Right atrium auricular region (tissue), 2 donors: ENCODE measurements at places on chromosomes 1 and 21. TPM values are rescaled to one million over a fixed set of nuclear protein-coding genes. Genes with fewer than 3 reads are reported as not detected.
A peak's percentile ranks its signal among the peaks of the same experiment; 100 is the strongest.

GRCh38 chr1:20496241-20496661, 10.2 kb upstream of the CAMK2N1 start:
- DNase-seq = no peak

DNA sequence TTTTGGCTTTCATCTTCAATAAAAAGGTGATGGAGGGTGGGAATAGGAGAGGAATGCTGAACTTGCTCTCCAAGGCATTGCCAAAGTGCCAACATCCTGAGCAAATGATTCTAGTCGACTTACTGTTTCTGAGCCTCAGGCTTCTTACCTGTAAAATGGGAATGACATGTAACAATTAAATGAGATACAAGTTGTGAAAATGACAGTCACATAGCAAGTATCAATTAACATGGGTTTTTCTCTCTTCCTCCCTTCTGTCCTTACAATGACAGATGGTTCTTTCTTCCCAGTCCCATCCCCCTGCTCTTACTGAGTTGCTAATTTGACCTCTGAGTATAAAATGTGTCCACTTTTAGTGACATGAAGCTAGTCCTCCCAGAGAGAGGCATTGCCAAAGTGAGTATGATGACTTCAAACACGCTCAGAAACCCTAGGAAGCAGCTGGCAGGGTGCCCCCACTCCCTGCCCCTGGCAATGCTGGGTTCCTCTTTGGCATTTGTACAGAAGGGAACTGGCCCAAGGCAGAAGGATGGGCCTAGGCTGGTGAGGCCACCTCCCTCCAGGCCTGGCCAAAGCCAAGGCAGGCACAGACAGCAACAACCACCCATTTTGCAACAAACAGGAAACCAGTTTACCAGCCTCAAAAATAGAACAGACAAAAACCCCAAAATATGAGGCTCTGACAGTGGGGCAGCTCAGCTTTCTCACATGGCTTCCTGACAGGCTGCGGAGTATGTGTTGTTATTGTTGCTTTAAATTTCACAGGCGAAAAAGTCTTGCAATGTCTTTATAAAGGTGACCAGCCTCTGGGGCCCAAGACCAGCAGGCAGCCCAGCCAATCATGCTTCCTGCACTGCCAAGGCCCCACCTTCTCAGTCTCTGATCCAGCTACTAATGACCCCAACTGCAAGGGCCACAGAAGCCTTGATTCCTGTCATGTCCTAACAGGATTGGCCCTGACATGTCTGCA, 115.9 kb downstream of the HIVEP3 start:
- DNase-seq = peak; percentile 70

DNA sequence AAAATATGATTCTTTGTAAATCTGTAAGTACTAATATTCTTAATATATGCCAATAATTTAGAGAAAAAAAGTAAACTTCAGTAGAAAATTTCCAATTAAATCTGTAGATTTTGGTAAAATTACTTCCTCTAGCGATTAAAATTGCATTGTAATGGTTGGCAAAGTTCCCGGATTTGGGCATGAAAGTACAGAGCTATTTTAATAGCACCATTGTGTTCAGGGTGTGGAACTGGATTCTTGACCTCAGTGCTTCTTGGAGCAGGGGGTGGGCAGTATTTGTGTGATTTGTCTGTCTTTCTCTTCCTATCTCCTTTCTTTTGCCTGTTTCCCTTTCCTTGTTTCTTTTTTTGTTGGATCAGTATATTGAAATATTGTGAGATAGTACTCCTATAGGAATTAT, 72.1 kb downstream of the DNM3 start:
- DNase-seq = no peak

GRCh38 chr1:153506386-153506785, 29.4 kb downstream of the S100A6 start:
- no peak for DNase-seq

- DNase-seq = no peak
Measured at GRCh38 chr1:223788746-223789415, 56.9 kb downstream of the TP53BP2 start.

DNA sequence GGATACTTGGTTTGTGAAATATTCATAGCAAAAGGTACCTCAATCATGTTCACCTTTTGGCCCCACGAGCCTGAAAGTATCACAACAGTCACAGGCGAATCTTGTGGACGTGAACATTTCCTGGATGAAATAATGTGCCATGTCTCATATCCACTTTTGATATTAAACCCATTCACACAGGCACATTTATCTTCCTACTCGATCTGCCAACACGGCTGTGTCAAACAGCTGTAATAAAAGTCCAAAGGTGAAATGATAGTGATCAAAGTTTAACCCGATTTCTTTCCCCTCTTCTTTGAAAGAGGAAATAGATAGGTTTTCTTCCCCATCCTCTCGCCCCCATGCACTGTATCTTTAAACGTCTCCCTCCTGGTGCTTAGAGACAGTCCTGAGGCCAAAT, 191.2 kb upstream of the PROX1 start:
- DNase-seq = no peak

DNA sequence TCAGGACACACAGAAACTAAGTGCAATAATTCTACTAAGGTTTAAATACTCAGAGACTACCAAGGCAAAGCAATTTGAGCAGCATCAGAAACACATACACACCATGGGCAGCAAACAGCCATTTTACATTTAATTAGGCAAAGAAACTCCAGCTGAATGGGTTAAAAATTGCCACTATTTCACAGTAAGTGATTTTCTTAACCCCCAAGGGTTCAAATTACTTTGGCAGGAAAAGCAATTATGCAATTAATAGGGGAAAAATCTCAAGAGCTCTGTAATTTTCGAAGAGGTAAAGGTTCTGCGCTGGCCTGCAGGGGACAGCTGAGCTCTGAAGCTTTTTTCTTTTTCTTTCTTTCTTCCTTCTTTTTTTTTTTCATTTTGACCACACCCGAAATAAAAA, 206.2 kb upstream of the RRP15 start:
- DNase-seq = no peak

Gene CAP1
- 58.9 TPM for total RNA-seq

Gene CELA3A
- total RNA-seq = not detected

Gene SPRR1B
- not detected for total RNA-seq

Gene HES3
- not detected for total RNA-seq
